ENCODE measurements at places on chromosomes 7 and 10. TPM values are rescaled to one million over a fixed set of nuclear protein-coding genes. Genes with fewer than 3 reads are reported as not detected.

- no peak for DNase-seq
Measured at GRCh38 chr10:132110111-132110521, 44.4 kb downstream of the JAKMIP3 start.

AKR1D1 gene
- 37.0 TPM for total RNA-seq

GRCh38 chr7:8035647-8036518, 67.3 kb downstream of the GLCCI1 start:
- DNase-seq = peak; percentile 44

- DNase-seq = no peak
Measured at GRCh38 chr7:22571766-22572165, 71.8 kb upstream of the STEAP1B start.

DNA sequence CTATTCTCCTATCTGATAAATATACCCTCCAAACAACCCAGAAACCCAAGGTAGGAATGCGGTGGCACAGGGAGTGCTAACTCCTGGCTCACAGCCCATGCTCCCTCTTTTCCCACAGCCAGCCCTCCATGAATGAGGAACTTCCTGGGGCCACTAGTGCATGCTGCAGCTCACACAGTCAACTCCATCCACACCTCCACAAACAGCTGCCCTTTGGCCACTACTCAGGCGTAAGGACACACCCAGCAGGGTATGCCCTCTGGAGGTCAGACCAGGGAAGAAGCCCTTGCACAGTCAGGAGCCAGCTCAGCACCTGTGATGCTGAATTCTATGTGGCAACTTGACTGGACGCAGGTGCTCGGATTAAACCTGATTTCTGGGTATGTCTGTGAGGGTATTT, 85.2 kb upstream of the PIK3CG start:
- peak; percentile 46 for DNase-seq

DNA sequence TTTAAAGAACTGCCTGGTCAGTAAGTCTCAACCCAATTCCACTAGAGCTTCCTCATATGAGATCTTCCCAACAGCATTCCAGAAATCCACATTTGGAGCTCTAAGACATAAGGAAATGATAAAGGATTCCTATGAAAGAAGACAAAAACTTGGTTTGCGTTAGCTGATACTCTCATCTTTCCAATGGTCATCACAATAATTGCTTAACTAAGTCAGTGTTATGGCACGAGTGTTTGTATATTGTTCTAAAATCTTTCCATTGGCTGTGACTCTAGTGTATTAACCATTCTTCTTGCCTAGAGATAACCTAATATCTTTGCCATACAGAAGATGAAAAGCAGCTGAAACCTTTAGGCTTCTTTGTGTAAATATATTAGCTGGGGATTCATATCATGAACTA, 289.0 kb downstream of the SNX13 start:
- no peak for DNase-seq

DNA sequence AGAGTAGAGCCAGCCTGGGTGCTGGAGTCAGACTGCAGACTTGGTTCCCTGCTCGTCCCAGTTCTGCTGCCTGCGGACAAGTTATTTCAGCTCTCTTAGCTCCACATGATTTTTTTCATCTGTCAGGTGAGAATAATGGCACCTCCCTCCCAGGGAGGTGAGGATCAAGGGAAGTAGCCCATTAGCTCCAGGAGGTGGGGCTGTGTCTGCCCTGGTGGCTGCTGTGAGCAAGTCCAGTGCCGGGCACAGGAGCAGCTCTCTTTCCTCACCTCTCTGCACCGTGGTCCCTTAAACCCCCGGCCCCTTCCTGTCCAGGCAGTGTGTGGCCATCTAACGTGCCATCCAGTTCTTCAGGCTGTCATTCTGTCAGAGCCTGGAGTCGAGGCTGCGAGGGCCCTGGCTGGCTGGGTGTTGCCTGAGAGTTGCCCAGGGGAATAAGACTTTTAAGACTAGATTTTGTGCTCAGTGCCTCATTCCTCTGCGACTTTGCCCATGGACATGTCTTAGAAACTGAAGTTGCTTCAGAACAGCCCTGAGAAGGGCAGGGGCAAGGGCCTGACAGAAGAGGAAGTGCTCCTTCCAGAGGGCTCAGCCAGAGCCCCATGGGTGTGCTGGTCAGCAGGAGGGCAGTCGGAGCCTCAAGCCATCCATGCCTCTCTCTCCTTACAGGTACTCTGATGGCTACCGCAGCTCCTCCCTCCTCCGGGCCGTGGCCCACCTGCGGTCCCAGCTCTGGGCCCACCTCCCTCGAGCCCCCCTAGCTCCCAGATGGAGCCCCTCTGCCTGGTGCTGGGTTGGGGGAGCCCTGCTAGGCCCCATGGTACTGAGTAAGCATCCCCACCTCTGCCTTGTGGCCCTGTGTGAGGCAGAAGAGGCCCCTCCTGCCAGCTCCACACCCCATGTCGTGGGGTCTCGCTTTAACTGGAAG, 5.0 kb downstream of the ABCB8 start:
- no peak for DNase-seq

DNA sequence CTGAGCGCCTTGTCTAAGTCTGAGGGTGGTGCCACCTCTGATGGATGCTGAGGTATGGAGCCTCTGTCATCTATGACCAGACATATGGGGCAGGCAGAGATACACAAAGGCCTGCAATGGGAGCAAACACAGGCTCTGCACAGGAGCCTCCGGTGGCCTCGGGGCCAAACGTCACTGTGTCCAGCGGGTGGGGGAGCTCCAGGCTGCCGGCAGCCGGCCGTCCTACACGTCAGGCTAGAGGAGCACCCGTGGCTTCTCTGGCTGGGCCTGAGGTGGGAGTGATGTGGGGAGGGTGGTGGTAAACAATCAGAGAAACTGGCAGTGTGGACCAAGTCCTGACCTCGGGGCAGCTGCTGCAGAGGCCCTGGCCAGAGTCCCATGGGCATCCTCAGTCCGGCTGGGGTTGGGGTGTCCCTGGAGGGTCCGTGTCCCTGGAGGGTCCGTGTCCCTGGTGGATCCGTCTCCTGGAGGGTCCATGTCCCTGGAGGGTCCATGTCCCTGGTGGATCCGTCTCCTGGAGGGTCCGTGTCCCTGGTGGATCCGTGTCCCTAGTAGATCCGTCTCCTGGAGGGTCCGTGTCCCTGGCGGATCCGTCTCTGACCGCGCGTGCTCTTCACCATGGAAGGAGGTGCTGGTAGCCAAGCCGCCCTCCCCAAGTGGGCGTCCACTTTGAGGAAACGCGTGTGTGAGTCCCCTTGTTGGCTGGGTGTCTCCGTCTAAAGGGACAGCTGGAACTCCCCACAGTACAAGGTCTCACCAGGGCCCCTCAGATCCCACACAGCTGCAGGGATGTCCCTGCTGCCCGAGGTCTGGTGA, 24.2 kb upstream of the FAM20C start:
- no peak for DNase-seq

DNA sequence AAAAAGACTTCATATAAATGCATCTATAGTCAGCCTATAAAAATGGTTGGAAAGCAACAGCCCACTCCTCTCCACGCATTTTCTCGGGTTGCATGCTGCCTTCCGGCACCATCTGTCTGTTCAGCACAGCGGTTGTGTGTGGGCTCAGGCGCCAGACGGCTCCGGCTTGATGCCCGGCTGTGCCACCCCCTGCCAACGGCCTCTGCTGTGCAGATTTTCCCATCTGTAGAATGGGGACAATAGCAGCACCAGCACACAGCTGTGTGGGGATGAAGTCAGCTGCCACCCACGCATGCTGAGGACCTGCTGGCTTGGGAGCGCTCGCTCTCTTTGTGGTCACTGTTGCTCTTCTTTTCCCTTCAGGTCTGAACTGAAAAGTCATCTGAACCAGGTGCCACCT, 19.5 kb downstream of the PRKAG2 start:
- no peak for DNase-seq

DNA sequence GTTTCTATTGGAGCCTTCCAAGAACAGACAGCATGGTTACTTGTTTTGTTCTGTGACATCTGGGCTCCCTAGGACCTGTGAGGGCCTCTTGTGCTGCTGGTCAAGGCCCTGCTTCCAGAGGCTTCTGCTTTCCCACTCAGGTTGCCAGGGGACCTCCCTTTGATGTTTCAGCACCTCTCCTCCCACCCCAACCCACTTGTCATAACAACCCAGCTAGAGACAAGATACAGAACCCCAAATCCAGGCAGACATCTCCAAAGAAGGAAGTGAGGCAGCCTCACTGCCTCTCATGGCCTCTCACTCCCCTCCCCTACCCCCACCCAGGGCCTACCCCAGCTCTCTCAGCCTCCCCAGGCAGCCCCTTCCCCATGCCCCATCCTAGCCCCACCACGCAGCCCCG, 11.3 kb downstream of the NFKB2 start:
- no peak for DNase-seq

FOXP2 gene
- total RNA-seq = 0.04 TPM

DNA sequence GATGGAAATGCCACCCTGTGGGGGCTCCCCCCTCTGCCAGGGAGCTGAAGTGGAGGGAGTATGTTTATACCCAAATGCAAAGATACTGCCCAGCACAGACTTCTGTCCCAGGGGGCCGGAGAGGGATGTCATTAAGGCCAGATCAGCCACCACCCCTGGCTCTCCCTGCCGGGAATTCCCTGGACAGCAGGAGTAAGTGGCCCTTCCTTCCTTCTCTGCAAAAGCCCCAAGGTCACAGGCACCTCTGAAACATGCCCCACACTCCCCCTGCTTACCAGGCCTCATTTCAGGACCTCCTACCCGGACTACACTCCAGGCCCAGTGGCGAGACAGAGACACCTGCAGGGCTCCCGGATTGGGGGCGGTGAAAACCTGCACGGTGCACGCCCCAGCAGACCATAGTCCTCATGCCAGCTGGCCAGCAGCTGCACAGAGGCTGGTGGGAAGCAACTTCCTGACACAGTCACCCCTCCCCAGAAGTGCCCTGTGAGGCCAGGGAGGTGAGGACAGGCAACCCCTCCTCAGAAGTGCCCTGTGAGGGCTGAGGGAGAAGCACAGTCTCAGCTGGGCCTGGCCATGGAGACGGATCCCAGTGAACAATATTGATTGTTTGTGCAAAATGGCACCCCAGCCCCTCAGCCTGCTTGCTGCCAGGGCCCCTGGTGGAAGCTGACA, 33.0 kb upstream of the RET start:
- no peak for DNase-seq

- DNase-seq = no peak
Measured at GRCh38 chr7:35729061-35729783, 34.3 kb upstream of the HERPUD2 start.

ZNF398 gene
- 10.4 TPM for total RNA-seq

DNA sequence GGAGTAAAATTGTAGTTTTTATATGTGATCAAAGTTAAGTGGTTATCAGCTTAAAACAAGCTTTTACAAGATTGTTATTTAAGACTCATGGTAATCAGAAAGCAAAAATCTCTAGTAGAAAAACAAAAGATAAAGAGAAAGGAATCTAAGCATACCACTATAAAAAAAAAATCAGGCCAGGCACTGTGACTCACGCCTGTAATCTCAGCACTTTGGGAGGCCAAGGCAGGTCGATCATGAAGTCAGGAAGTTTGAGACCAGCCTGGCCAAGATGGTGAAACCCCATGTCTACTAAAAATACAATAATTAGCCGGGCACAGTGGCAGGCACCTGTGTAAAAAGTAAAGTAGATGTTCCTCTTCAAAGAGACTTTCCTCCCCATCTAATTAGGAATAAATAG, 265.9 kb upstream of the NRP1 start:
- DNase-seq = no peak

PCGF5 gene
- 61.3 TPM for total RNA-seq

GRCh38 chr10:95364342-95364741, 73.5 kb upstream of the PDLIM1 start:
- DNase-seq = no peak

GRCh38 chr10:31014161-31014875, 17.3 kb downstream of the ZNF438 start:
- no peak for DNase-seq

GRCh38 chr7:129989466-129989865, 36.7 kb upstream of the UBE2H start:
- DNase-seq = no peak

GRCh38 chr7:70764701-70765208, 367.2 kb upstream of the GALNT17 start:
- no peak for DNase-seq

- no peak for DNase-seq
Measured at GRCh38 chr10:22303461-22303860, 12.7 kb upstream of the COMMD3 start.

DNA sequence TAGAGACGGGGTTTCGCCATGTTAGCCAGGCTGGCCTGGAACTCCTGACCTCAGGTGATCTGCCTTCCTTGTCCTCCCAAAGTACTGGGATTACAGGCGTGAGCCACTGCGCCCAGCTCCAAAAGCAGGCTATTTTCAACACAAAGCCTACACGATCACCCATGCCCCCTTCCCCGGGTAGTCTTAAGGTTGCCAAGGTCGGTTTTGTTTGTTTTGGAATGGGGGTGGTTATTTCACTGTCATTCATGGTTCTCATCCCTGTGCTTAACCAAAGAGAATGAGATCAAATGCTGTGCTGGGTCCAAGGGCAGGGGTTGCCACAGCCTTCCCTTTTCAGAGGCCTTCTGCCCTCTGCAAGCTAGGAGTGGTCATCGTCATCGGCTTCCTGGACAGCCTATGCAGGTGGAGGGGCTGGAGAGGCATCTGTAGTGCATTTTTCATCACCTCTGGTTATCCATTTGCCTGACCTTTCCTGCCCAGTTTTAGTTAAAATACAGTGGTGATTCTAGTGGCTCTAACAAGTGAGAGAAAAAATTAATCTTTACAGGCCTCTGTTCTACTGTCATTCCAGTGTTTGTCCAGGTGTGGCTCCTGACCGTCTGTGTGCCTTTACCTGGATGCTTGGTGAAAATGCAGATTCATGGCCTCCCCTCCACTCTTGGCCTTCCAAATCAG, 11.4 kb downstream of the BLVRA start:
- peak; percentile 98 for DNase-seq

DNA sequence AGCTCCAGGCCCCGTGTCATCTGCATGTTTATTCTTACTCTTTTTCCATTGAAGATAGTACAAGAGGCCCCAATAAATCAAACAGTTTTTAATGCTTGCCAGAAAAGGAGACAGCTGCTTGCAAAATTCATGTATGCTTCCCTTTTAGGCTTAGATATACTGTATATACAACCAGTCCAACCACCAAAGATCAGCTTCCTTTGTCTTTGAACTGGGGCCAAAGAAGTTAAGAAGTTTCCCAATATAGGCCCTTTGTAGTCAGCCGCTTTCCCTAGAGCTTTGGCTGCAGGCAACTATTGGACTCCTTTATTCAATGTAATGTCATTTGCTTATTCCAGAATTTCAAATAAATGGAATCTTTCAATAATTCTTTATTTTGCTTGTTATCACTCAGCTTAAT, 1395.0 kb downstream of the GATA3 start:
- no peak for DNase-seq
